ENCODE measurements at places on chromosomes 4 and X.

- no peak for DNase-seq
Measured at GRCh38 chr4:89110541-89110985, 770 bp upstream of the TIGD2 start.

GRCh38 chr4:140250989-140251552 is 97.1 kb upstream of the MAML3 start:
- DNase-seq: no peak

DNA sequence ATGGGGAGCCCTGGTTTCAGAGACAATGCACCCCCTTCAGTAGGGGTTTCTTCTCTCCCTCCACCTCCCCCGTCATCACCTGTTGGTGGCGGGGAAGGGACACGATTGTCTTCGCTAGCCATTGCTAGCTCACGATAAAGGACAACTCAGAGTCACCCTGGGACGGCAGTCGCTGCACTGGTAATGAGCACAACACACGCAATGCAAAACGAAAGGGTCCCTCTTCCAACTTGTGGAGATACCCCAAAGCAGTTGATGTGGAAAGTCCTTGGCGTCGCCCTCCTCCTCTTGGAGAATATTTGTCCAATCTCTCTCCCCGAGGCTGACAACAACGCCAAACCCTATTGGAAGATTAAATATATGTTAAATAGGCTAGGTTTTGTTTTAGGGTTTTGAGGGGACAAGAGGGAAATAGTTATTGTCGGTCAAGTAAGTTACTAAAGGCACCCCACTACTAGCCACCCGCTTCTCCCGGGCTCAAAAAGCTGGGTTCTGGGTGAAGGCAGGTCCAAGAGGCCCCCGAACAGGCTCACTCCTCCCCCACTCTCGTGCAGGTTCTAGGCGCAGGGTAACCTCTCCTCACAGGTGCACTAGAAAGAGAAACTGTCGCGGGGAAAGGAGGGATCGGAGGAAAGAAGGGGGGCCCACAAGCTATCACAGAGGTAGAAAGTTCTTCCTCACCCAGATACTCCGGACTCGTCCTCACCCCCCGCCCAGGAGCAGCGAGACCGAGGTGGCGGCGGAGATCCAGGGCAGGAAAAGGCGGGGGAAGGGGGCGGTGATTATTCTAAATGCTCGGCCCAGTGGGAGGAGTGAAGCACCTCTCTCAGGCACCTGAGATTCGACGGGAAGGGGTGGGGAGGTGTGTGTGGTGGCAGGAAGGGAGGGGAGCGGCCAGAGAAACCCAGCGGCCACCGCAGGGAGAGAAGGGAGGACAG is at the start of gene LRBA:
Gene LRBA, minus strand, starts transcription at position 764 of the 938 bp plus-strand sequence. Its CDS starts 642 bp downstream, at position 122.
- DNase-seq: peak; percentile 70

DNA sequence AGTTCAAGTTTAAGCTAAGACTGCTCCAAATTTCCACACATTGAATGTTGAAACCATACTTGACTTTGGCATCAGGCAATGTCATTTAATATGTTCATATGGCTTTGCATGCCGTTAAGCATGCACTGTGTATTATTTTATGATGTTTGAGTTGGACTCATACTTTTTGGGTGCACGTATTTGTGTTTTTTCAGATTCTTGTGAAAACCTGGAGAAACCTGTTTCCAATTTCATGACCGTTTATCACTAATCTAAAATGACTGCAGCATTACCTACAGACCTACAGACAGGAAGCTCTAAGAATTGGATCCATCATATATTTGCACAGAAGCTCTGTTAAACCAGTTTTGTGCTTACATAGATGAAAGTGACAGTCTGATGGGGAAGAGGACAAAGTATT is 1093.0 kb upstream of the INTU start:
- DNase-seq: no peak

- no peak for DNase-seq
Measured at GRCh38 chr4:149518471-149518870, 297.2 kb downstream of the IQCM start.

DNA sequence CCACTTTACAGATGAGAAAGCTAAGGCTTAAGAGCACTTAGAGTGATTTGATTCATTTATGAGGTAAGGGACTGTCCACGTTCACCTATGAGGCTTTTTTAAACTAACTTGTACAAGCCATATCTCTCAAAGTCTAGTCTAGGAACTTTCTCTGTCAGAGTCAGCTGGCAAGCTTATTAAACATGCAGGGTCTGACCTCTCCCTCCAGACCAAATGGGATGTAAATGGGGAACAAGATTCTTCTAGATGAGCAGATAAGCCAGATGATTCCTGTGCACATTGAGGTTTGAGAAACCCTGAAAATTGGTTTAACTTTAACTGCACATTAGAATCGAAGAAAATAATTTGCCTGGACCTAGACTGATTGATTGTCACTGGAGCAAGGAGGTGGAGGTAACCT is 160.0 kb upstream of the SPRY1 start:
- DNase-seq: no peak

DNA sequence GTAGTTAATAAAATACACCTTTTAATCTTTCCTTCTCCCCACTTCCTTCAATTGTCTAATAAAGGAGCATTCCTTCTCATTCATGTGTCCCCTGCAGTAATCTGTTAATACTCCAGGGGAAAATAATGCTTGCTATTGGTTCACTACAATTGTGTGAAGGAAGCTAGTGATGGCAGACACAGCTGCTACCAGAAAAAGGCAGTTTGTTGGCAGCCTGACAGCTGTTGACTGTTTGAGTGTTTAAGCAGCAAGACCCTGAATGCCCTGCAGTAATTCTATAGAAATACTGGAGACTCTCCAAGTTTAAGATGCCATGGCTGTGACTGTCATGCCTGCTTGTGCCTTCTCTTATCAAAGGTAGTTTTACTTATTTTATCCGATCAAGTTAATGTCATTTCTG is 359.5 kb downstream of the C4orf33 start:
- DNase-seq: no peak

- no peak for DNase-seq
Measured at GRCh38 chr4:151879705-151880445, 119.1 kb upstream of the GATB start.

GRCh38 chr4:169914866-169915265 is 111.3 kb downstream of the MFAP3L start:
- no peak for DNase-seq

- no peak for DNase-seq
Measured at GRCh38 chr4:125938541-125938940, 623.8 kb downstream of the FAT4 start.

- peak; percentile 2 for DNase-seq
Measured at GRCh38 chrX:20623448-20623847, 356.7 kb upstream of the RPS6KA3 start.

- DNase-seq: no peak
Measured at GRCh38 chr4:149910177-149910576, 94.5 kb upstream of the IQCM start.

DNA sequence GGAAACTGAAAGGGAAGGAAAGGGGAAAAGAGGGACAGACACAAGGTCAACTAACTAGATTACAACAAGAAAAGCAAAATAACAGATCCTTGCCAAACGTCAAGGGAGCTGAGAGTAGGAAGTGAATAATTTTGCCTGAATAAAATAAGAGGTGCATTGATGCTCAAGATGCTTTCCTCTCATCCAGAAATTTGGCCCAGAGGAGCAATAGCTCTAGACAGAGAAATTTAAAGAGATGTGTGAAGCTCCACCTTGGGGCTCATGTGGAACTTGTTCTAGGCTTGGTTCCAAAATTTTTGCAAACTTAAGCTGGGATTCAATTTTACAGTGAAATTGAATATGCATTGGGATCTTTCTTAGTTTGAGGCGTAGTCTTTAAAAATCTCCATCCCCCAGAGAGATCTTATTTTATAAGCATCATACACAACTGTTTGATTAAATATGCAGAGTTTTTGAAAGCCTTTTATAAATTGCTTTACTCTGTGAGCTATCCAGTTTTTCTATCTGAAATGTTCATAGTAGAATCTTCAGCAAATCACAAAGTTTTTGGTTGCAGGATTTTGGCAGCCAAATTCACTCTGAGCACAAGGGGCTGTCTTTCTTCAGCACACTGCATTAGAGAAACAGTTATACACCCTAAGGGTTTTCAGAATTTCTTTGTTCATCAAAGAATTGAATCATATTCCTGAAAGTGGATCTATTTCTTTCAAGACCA is 1159.5 kb downstream of the ADGRL3 start:
- DNase-seq: no peak

GRCh38 chr4:109486007-109486406 is 52.4 kb downstream of the SEC24B start:
- DNase-seq: no peak

- peak; percentile 77 for DNase-seq
Measured at GRCh38 chr4:186724058-186724863, 605 bp upstream of the FAT1 start.

GRCh38 chr4:13546941-13547484 is 2.7 kb upstream of the NKX3-2 start:
- DNase-seq: no peak

DNA sequence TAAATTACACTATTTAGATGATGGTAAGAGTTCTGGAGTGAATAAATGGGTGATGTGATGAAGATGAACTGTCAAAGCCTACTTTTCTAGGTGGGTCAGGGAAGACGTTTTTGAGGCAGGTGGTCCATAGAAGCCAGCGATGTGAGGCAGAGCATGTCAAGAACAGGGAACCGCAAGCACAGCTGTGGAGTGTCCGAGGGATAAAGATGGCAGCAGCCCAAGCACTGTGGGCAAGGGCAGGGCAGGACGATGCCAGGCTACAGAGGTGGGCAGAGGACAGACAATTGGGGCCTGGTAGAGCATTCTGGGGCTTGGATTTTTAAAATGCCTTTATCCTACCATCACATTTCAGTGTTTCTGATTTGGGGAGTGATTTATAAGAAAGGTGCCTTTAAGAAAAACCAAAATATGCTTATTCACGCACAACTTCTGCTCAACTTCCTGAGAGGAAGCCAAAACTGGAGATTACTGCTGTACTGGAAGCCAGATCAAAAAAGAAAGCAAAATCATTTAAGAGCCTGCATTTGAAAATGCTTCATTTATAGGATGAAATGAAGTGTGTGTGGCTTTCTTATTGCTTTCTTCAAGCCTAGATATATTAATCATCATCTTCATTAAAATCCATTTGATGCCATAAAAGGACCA is 119.0 kb upstream of the WDR17 start:
- no peak for DNase-seq

DNA sequence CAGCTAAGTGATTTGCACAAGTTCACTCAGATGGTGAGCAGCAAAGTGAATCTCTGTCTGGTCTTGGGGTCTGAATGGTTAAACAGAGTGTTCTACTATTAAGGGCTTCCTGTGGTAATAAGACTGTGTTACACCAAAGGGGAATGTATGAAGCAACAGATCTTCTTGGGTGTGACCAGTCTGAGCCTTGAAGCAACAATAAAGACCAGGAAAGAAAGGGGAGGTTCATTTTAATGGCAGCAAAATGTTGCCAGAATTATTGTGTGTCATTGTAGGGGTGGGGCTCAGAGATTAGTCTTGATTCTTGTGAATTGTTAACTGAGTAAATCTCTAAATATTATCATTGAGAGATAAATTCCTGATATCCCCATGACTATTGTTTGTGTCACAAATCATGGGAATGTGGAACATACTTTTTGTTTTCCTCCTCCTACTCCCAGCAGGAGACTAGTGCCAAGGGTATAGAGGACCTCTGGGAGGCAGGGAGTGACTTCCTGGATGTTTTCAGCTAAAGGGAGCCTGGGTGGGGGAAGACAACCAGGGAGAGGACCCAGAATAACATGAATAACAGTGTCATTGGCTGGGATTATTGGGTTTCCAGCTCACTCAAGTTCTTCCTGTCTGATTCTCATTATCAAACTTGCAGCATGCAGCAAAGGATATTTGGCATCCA is 141.4 kb upstream of the PAK3 start:
- no peak for DNase-seq

- peak; percentile 31 for DNase-seq
Measured at GRCh38 chr4:137360761-137361160, 171.5 kb downstream of the PCDH18 start.

DNA sequence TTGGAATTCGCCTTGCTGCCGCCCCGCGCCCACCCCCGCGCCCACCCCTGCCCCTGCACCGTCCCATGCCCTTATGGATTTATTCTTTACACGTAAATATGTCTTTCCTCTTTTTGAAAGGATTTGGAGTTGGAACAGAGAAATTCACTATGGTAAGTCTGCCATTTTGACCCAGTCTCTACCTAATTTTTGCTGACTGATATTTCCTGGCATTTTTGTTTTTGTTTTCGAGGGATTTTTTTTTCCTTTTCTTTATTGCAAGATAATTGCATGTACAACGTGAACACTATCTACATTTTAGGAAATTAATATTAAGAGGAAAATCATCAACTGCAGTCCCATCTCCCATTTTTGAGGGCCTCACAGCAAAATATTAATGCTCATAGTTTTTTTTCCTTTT is 468 bp upstream of the SPIN2B start:
- no peak for DNase-seq

DNA sequence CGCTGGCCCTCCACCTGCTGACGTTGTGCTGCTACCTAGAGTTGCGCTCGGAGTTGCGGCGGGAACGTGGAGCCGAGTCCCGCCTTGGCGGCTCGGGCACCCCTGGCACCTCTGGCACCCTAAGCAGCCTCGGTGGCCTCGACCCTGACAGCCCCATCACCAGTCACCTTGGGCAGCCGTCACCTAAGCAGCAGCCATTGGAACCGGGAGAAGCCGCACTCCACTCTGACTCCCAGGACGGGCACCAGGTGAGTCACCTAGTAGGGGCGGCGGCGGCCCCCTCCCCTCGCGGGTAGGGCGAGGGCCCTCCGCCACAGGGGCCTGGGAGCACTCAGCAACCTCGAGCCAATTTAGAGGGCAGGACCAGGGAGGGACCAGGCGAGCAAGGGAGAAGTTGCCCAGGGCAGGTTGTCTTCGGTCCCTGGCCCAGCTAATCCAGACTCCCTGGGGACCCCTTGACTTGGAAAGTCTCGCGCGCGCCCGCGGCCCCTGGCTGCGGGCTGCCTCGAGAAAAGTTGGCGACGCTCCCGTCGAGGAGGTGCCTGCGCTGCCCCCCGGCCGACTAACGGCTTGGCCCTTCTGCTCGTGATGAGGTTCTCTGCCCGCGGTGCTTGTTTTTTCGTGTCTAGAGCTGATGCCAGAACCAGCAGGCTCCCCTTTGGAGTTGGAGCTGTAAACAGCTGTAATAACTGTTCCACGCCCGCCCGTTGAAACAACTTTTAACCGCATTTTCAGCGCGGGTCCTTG is 717 bp downstream of the EDA start:
- no peak for DNase-seq

DNA sequence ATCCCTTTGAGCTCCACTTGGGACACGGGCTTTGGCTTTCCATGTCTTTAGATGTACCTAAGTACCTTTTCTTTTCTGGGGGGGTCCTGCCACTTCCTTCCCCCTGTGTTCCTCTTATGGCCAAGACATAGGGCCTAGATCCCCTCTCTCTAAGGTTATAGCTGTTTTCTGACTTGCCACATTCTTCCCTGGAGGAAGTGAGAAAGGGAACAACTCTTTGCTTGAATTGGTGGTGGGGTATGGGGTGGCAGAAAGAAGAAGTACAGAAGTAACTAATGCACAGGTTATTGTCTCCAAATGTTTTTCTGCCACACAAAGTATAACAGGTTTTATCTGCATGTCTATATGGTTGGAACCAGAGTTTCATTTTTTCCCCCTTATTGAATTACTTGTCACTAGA is 29.7 kb upstream of the DIPK2B start:
- DNase-seq: no peak
